EH (cell line): ENCODE measurements at places on chromosomes 16 and 17.

- peak; percentile 49 for DNase-seq
Measured at GRCh38 chr16:73057291-73058210, 9.6 kb upstream of the ZFHX3 start.

- DNase-seq, result no peak
Measured at GRCh38 chr16:15960124-15960971, 10.9 kb downstream of the ABCC1 start.

DNA sequence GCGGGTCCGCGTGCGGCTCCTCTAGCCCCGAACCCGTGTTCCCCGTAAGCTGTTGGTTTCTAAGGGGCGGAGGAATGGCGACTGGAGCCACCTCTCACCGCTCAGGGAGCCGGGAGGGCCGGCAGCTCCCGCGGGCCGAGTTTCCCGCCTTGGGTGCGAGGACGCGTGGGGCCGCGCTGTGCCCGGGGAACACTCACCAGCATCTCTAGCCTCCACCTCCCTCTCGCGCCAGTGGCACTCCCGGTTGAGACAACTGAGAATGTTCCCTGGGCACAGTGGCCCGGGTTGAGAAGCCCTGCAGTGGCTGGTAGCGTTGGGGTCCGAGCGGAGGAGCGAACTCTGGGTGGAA, 560 bp downstream of the TELO2 start:
- peak; percentile 22 for DNase-seq

- peak; percentile 88 for DNase-seq
Measured at GRCh38 chr16:4172070-4172469, 55.8 kb upstream of the ADCY9 start.

- DNase-seq, result no peak
Measured at GRCh38 chr16:71754652-71755051, 30.2 kb upstream of the PHLPP2 start.

DNA sequence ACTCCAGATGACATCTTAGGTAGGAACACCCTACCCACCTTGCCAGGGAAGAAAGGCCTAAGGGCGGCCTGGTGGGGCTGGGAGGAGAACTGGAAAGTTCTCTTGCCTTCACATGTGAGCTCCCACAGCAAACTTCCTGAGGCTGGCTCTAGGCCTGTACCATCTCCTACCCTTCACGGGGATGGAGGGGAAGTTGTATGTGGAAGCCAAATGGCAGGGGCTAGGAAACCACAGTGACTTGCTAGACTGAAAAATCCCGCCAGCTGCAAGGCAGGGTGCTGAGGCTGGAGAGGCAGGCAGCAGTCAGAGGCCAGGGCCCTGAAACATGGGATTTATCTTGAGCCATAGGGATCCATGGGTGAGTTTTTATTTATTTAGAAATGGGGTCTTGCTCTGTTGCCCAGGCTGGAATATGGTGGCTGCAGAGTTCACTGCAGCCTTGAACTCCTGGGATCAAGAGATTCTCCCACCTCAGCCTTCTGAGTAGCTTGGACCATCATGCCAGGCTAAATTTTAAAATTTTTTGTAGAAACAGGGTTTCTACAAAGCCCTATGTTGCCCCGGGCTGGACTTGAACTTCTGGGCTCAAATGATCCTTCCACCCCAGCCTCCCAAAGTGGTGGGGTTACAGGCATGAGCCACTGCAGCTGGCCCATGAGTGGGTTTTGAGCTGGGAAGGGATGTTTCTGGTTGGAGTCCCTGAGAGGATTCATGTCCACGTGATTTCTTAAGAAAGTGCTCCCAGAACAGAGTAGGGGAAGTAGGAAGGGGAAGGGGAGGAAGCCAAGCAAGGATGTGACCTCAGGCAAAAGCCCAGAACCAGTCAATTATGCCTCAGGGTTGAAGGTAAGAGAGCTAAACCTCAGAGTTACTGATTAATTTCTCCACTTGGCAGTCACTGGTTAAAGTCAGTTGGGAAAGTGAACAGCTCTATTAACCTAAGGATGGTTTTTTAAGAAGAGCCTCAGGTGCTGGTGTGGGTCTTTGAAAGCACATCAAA, 4.0 kb upstream of the KAT8 start:
- no peak for DNase-seq

GRCh38 chr17:10787306-10788045, 16.4 kb downstream of the TMEM238L start:
- DNase-seq, result no peak

- no peak for DNase-seq
Measured at GRCh38 chr17:72113751-72114150, 7.1 kb upstream of the SOX9 start.

GRCh38 chr17:9151091-9151490, 129.8 kb downstream of the NTN1 start:
- DNase-seq, result no peak

DNA sequence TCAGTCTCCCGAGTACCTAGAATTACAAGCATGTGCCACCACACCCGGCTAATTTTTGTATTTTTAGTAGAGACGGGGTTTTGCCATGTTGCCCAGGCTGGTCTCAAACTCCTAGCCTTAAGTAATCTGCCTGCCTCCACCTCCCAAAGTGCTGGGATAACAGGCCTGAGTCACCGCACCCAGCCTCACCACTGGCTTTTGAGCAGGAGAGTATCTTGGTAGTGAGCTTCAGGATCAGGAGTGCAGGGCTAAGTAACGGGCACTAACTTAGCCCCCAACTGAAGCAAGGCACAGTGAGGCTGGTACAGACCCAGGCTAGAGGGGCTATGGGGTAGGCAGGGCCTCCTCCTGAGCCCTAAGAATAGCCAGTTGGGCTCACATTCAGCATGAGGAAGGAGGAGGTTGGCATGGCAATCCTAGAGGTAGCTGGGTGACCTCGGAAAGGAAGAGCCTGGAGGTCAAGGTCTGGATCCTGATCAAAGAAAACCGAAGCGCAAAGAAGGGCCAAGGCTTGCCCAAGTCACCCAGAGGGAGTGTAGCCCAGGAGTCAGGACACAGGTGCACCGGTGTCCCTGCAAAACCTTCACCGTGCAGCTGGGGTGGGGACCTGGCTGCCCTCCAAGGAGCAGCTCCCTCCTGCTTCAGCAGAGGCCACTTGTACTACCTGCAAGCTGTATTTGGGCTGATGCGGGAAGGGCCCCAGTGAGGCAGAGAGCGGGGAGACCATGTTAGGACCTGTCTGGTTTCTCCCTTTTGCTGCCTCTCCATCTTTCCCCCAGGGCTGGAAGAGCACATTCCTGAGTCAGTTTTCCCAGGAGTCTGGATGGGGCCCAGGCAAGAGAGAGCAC, 1.3 kb upstream of the ADGRG5 start:
- DNase-seq, result no peak

DNA sequence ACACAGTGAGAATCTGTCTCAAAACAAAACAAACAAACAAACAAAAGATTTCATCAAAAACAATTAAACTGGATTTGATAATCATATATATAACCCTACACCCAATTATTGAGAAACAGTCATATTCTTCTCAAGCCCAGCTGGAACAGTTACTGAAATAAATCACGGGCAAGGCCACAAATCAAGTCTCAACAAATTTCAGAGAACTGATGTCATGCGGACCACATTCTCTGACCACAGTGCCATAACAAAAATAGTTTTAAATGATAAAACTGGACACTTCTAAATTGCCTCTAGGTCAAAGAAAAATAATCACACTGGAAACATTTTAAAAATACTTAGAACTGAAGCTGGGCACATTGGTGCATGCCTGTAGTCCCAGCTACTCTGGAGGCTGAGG, 15.9 kb upstream of the PIK3R5 start:
- DNase-seq, result no peak

DNA sequence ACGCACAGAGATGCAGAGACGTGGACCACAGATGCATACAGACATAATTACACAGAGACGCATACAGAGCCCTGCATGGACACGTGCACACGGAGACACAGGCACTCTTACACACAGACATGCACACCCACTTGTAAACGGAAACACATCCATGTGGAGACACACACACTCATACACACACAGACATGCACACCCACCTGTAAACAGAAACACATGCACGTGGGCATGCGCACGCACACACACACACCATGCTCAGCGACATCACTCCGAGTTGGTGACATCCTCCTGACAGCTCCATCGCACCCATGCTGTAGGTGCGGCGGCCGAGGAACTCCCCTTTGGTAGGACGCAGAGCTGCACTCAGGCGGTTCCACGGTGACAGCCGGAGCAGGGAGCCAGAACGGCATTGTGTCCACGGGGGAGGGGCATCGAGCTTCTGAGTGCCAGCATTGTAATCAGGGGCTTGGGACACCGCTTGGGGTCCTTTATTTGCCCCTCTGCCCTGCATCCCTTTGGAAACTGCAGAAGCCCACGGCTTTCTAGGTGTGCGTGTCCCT, 233.5 kb downstream of the RBFOX3 start:
- DNase-seq, result no peak

DNA sequence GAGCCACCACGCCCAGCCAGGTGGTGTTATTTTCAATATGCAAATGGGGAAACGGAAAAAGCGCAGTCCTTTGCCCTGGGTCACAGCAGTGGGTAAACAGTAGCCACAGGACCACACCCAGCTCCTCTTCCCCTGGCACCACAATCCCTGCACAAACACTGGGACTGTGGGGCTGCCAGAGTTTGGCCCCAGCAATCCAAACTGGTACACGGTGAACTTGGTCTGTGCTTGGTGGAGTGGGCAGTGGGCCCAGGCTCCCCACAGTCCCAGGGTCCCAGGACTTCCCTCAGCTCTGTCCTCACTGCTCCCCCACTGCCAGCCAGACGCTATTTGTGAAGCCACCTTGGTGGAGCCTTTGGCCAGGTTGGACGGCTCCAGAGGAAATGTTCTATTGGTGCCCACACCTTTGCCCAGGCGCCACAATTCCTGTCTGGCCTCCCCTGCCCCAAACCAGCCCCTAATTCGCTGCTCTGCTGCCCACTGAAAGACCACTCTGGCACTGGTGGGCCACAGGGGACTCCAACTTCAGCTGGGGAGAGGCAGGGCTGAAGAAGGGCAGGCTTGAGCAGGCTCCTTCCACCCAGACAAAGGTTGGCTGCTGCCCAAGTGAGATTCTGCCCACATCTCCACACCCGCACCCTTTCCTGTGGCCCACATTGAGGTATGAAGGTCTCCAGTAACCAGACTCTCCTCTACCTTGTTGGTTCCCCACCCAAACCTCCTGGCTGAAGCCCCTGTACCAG, 2.1 kb downstream of the CHAD start:
- DNase-seq, result no peak
